ENCODE measurements at places on chromosomes 1 and 21.

DNA sequence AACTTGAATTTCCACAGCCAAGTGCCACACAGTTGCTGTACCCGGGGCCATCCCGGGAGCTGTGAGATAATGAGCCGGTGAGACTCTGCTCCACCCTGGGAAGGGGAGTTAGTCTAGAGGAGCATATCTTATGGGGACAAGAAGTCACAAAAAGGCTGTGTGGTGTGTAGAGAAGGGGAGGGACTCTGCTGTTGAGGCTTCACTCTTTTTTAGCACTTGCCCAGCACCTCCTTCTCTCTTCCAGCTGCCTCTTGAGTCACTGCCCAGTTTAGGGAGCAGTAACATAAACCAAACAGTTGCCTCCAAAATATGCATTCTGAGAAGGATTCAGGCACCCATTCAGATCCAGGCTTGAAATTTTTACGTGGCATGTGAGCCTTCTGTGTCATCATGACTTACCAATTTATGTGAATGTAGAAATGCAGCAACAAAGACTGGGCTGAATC is 744 bp upstream of the WDR26 start:
- DNase-seq = peak; percentile 32

DNA sequence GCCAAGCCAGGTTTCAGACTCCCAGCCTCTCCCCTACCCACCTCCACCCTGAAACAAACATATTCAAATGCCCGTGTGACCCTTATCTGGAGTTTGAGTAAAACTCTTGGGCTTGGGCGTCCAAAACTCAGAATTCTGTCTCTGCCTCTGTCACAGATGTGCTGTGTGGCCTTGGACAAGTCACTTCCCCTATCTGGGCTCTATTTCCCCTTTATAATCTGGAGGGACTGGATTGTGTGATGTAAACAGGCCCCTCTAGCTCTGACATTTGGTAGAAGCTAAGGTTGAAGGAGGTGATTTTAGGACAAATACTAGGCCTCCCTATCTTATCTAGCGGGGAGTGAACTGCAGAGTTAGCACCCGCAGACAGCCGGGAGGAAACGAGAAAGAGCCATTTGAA is 67.5 kb downstream of the IGSF21 start:
- no peak for DNase-seq

- no peak for DNase-seq
Measured at GRCh38 chr1:77400781-77401180, 119.0 kb downstream of the AK5 start.

GRCh38 chr1:153536012-153536670 is 350 bp upstream of the S100A6 start:
- peak; percentile 83 for DNase-seq

GRCh38 chr1:174922121-174922520 is 77.6 kb upstream of the CACYBP start:
- no peak for DNase-seq

GRCh38 chr1:59124166-59124565 is 172.7 kb upstream of the FGGY start:
- DNase-seq = no peak

DNA sequence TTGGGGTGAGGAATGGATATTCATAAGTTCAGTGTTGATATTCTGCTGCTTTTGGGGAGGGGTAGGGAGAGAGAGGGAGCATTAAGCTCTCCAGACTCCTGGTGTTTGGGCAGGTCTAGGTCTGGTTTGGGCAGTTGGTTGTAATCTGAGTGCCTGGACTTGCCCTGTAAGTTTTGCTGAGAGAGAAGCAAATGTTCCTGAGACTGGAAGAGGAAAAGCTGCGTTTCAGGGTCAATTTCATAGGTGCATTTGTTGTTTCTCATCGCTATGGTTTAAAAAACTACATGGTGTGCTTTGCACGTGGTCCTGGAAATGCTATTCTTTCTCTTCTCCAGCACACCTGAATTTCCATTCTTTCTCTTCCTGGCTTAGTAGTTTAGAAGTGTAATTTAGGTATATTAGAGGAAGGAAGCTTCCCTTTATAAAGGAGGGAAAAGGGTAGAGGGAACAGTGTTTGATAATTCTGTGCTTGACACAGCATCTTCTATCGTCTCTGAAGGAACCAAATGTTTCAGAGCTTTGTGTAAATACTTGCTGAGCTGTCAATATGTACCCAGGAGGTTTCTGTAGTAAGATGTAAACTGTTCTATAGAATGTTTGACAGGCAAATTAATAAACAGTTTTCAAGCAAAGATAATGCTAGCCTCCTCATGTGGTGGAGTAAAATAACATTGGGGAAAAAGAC is 6.3 kb downstream of the ARID1A start:
- DNase-seq = no peak

- no peak for DNase-seq
Measured at GRCh38 chr1:235775246-235775860, 91.4 kb downstream of the LYST start.

DNA sequence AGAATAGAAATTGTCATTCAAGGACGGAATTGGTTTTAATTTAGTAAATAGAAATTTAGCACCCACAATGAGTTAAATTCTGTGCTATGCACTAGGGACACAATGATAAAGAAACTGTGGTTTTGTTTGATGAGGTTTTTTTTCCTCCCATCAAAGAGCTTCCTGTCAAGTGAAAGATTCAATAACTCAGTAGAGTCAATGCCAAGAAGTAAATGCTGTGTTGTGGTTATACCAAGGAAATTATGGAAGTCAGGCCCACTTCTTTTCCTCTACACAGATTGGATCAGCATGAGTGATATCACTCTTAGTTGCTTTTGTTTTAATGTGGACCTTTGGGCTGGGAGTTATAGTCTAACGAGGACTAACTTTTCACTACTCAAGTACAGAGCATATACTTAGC is 1269.6 kb upstream of the ADGRL2 start:
- DNase-seq = no peak

DNA sequence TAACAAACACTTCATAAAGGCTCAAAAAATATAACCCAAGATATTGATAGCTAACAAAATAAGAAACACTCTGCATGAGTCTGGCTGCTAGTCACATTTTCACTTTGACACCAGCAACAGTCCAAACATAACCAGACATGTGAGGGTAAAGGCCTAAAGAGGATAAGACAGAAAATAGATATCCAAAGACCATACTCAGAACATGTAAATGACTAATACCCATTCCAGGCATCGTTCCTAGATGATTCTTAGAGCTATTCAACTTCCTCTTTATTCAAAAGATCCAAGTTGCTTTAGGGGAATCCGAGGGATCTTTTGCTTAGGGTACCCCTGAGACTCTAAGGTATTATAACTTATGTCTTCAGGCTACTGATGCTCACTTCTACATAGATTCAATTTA is 5.1 kb downstream of the COL24A1 start:
- no peak for DNase-seq

GRCh38 chr1:221717485-221717853 is 24.4 kb downstream of the DUSP10 start:
- DNase-seq = no peak

- no peak for DNase-seq
Measured at GRCh38 chr21:44836666-44837471, 19.0 kb upstream of the SUMO3 start.

DNA sequence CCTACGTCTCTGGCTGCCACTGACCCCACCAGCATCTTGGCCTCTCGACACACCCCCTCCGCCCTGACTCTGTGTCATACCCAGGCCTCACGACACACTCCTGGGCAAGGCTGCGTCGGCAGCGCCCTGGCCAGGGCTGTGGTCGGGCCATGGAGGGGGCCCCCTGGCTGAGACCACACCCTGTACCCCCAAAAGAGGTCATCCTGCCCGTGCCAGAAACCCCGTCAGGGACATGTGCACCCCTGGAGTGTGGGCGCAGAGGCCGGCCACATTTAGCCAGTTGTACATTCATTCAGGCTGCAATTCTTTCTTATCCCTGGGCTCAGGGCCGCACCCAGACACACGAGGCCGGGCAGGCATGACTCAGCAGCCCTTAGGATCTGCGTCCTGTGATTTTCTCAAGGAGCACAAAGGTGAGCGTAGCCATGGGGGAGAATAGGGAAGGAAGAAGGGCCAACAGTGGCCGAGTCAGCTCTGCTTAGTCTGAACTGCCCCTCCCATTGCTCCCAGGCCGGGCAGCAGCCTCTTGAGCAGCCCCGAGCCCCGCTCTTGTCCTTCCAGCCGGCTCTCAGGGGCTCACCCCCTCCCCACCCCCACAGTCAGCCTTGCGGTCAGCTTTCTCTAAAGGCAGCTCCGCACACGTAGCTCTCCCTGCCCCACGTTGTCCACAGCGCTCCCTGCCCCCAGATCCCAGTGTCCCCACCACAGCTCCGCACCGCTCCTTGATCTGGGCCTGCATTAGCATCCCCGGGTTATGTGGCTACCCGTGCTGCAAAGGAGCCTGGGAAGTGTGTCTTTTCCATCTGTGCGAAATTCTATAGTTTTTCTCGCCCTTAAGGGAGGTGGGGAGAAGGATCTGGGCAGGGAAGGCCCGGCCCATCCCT is 7.9 kb downstream of the CSTB start:
- no peak for DNase-seq

- DNase-seq = no peak
Measured at GRCh38 chr1:119898530-119898929, 2.2 kb upstream of the ADAM30 start.

GRCh38 chr1:173243300-173243699 is 36.2 kb upstream of the TNFSF4 start:
- no peak for DNase-seq

DNA sequence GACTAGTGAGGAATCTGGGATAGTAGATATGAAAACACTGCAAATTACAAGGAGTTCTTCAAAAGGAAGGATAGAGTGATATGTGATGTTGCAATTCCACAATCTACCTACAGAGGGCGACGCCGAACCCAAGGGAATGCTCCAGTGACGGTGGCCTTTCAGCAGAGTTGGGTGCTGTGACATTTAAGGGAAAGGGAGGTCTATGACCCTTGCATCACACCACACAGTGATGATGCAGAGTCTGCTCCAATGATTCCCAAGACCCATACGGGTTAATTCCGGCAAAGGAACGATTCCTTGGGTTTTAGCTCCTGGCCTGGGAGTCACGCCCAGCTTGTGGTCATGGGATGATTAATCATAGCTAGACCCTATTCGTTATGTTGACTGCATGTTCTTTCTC is 123.0 kb upstream of the IGSF21 start:
- peak; percentile 6 for DNase-seq

All from stimulated activated CD4-positive, alpha-beta T cell treated with anti-CD3 and anti-CD28 coated beads, Interleukin-4, amount 100 ng/mL, for 24 hours (primary cell).